ENCODE measurements at places on chromosomes 1 and 21.

GRCh38 chr1:94270801-94271203, 33.4 kb upstream of the ARHGAP29 start:
- DNase-seq, result no peak

DNA sequence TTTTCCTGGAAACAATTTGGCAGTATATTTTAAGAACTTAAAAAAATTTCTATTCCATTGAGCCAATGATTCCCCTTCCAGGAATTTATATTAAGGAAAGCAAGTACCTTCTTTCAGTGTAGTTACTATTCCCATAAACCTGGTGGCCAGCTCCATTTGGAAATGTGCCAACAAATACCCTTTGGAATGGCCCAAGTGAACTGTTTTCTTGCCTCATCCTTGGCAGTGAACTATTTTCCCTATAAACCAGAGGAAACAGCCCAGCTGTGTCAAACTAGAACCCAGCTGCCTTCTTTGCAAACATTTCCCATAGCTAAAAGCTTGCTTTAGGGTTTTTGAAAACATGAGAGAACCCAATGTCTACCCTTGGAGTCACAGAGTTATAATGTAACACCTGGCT, 496.9 kb downstream of the NEGR1 start:
- no peak for DNase-seq

DNA sequence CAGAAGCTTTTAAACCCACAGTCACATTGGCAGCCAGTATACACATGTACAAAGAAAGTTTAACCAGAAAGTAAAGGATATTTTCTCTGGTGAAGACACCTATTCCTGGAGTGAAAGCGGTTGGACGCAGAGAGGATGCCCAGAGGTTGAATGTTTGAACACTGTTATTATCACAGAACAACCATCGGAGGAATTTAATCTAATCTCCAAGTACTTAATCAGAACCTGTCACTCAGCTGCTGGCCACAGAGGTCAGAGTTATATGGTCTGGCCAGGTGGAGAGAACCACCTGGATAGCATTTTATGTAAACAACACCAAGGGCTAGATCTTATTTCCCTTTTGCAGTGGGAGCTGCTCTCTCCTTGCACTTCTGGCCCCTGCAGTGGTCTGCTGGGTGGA, 29.4 kb downstream of the SPATA46 start:
- DNase-seq, result no peak

DNA sequence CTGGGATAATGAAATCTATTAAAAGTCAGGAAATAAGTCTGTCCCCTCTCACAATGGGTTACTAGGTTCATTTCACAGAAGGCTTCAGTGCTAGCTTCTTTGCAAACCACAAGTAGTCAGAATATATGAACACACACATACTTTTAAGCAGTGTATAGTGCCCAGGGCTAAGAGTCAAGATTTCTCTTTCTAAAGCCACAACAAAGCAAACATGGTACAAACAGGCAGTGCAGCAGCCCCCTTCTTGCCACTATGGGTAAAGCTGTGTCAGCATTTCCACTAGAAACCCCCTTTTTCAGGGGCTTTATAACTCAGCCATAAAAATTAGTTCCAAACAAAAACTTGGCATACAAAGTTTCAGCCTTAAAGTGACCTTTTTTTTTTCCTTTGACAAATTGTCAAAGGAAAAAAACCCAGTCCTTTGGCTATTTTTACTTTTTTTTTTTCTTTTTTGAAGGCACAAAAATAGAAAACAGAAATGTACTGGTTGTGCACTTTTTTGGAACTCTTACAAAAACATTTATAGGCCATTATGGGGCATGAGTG, 315.4 kb downstream of the LMO4 start:
- no peak for DNase-seq

GRCh38 chr1:6171548-6172124, 8.5 kb downstream of the CHD5 start:
- no peak for DNase-seq

GRCh38 chr1:168621356-168621755, 45.0 kb downstream of the XCL1 start:
- no peak for DNase-seq

DNA sequence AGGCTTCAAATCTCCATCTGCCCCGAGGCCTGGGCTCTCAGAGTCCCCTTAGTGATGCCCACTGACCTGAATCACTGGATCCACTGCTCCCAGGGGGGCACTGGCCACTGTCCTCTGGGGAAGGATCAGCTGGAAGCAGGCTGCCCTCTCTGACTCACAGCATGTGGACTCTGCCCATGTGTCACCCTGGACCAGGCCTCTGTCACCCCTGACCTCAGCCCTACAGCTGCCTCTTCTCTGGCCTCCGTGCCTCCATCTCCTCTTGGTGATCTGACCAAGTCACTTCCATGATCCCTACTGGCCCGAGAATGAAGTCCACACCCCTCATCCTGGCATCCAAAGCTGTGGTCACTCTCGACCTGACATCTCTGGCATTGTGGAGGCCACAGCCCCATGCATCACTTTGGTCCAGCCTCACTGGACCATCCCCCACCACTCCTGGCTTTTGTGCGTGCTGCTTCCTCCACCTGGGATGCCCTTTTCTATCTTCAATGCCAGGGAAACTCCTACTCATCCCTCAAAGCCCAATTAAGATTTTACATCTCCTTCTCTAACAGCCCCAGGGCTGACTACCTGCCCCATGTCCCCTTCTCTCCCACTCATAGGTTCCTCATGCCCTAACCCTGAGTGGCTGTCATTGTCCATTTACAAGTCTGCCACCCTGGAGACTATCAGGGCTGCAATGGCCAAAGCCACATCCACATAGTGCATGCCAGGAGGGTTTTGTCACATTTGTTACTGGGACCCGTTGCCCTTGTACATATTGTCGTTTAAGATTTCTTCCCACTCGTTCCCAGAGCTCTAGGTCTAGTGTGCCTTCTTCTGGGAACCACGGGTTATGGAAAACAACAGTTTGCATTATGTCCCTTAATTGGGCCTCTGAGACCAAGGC, 685.0 kb downstream of the MATN1 start:
- DNase-seq, result no peak

GRCh38 chr1:171988243-171988885, 147.1 kb downstream of the DNM3 start:
- no peak for DNase-seq

DNA sequence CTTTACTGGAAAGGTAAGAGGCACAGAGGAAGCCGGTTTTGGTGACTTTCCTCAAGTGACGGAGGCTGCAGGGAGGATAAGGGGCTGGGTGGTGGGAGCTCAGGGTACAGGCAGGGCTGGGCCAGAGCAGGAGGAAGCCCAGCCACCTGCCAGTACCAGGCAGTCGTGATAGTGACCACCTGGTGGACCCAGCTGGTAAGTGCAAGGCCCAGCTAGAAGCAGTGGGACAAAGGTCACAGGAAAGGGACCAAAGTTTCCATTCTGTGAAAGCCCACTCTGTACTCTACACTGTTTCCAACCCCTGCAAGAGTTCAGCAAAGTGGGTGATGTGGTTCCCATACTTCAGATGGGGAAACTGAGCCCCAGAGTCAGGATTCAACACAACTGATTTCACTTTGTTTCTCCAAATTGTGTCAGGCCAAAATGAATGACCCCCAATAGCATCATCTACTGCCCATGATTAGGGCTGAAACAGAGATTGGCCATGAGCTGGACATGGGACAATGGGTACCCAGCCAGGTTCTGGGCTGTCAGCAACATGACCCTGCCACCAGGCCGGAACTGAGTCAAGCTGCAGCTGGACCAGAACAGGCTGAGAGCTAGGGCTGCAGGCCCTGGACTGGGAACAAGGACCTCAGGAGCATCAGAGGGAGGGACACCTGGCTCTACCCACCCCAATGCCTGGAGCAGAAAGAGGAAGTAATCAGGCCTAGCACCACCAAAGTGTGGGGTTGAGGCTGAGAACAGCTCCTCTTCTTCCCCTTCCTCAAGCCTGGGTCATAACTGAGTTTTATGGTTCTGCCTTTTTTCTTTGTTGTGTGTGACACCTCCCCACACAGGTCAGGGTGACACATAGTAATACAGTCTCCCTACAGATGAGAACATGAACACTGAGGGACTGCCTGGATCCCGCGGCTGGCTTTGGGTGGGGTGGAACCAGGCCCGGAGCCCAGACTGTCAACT, 50.2 kb downstream of the KCNN3 start:
- DNase-seq, result no peak

DNA sequence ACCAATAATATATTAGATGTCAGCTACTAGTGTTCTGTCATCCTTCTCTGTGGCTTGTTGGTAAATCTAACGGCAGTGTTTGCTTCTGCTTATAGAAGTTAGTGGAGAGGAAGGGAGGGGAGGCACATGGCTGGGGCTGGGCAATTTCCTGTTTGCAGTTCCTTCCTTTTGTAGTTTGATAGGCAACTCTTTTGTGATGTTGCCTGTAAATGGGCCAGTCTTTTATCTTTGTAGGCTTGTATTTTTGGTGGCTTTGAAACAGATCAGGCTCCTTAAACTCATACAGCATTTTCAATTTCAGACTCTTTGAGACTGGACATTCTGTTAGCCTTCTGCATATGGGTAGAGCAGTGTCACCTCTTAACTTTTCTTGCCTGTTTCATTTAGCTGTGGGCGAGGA, 48.1 kb downstream of the CDC14A start:
- DNase-seq, result no peak

GRCh38 chr1:156594190-156594589, 2.6 kb downstream of the NAXE start:
- no peak for DNase-seq

DNA sequence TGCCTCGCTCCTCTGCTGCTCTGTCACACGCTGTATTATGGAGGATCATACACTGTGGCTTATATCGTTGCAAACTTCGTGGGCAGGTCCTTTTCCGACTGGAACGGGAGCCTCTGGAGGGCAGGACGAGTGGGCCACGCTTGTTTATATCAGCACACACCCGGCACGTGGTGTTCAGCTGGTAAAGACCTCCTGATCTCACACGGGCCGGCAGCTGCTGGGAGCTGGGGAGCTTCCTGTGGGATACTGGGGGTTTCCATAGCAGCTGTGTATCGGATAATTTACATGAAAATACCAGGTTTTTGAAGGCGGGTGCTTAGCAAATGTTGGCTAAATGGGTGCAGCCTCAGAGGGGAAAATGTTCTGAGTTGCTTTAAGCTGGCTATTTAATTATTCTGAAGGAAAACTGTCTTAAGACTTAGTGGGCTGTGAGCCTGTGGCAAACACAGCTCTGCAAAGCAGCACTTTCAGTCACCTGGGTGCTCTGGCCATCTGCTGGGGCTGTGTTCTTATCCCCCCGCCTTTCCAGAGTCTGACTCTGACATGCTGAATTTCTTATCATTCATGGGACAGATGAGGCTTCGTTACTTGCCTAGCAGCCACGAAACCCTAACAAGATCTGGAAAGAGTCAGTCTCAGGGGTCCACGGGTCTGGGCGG, 103.6 kb upstream of the GCLM start:
- no peak for DNase-seq

DNA sequence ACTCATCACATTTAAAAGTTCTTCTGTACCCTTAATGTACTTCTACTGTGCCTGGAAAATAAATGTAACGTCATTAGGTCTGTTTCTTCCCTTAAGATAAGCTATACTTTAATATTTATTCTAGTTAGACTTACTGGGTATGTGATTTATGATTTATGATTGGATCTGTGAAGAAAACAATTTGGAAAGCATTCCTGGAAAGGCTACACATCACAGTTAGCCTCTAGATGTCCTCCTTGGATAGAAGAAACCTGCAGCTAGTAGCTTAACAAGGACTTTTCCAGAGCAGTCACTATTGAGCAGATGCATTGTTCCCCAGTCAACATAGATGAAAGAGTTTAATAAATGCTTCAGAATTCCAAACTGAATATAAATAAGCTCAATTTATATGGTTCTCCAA, 22.2 kb upstream of the ABL2 start:
- no peak for DNase-seq

DNA sequence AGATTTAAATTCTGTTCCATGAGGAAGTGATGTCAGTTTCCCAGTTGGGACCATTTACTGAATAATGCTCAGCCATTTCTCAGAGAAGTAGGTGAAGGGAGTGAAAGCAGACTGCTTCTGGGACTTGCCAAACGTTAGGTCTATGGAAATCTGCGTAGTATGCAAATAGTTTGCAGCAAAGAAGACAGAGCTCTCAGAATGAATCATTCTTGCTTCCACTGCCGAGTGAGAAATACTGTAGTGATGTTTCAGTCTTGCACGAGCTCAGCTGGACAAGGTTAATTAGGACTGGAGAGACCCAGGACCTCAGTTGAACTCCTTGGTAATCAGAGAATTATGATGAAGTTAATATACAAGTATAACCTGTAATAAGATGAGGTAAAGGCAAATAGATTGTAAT, 317.7 kb upstream of the DAB1 start:
- DNase-seq, result no peak

DNA sequence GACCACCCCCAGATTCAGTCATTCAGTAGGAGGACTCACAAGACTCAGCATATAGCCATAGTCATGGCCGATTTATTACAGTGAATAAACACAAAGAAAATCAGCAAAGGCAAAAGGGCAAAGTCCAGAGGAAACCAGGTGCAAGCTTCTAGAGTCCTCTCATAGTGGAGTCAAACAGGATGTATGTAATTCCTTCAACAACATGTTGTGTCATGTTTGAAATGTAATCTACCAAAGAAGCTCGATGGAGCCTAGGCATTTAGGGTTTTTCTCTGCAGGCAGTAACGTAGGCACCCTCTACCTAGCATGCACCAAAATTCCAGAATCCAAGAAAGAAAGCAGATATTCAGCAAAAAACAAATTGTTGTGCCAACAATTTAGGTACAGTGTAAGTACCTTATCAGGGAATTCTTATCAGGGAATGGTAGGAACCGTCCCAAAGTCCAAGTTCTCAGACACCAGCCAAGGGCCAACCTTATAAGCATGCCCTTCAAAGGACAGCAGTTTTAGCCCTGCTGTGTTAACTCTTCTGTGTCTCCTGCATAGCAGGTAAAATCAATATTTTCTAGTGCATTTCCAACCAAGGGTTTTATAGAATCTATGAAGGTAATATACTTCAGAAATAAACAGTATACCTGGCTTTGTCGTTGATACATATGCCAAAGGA, 16.1 kb upstream of the SLAMF6 start:
- DNase-seq, result no peak

GRCh38 chr21:45153358-45154318, 79.3 kb downstream of the ADARB1 start:
- no peak for DNase-seq

DNA sequence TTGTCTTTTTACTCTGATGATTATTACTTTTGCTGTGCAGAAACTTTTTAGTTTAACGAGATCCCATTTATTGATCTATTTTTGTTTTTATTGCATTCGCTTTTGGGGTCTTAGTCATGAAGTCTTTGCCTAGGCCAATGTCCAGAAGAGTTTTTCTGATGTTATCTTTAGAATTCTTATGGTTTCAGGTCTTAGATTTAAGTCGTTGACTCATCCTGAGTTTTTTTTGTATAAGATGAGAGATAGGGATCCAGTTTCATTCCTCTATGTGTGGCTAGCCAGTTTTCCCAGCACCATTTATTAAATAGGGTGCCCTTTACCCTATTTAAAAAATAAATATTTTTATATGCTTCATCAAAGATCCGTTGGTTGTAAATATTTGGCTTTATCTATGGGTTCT, 13.2 kb downstream of the MAN1C1 start:
- no peak for DNase-seq
